Skeletal muscle tissue (tissue), 5 donors: ENCODE measurements at places on chromosomes 1 and 21. TPM values are rescaled to one million over a fixed set of nuclear protein-coding genes. Genes with fewer than 3 reads are reported as not detected.

The PLPPR4 gene
- 7.3 TPM for total RNA-seq

The PCP4 gene
- not detected for total RNA-seq

The SPRR3 gene
- not detected for total RNA-seq

The RHCE gene
- total RNA-seq: 0.52 TPM

The TIE1 gene
- total RNA-seq: 49.6 TPM
